A673 (cell line): ENCODE measurements at places on chromosomes 2 and 18. TPM values are rescaled to one million over a fixed set of nuclear protein-coding genes. Genes with fewer than 3 reads are reported as not detected.
A peak's percentile ranks its signal among the peaks of the same experiment; 100 is the strongest.

- H3K4me3 ChIP-seq = no peak overlapping the region
- peaks cover 11% of the 10 kb centered on the region for H3K36me3 ChIP-seq
- DNase-seq = no peak
- H3K27me3 ChIP-seq = no peaks in the 10 kb centered on the region
Measured at GRCh38 chr2:144475044-144475443, 44.9 kb downstream of the ZEB2 start.

Gene TRAK2
- 30.1 and 31.7 TPM in 2 replicates for total RNA-seq

- no peak for DNase-seq
- H3K27ac ChIP-seq = no peak overlapping the region
- no peaks in the 10 kb centered on the region for H3K36me3 ChIP-seq
Measured at GRCh38 chr2:38619458-38620164, 16.9 kb upstream of the HNRNPLL start.

- no peaks in the 10 kb centered on the region for H3K36me3 ChIP-seq
- no peaks in the 10 kb centered on the region for H3K4me1 ChIP-seq
- no peak overlapping the region for H3K4me3 ChIP-seq
- no peak for DNase-seq
Measured at GRCh38 chr2:215843579-215843978, 169.8 kb downstream of the MREG start.

- H3K4me3 ChIP-seq = no peak overlapping the region
- DNase-seq = no peak
- peaks cover 19% of the 10 kb centered on the region for H3K36me3 ChIP-seq
- peaks cover 17% of the 10 kb centered on the region for H3K4me1 ChIP-seq
Measured at GRCh38 chr2:208268156-208268952, 2.3 kb downstream of the PIKFYVE start.

Gene SPATA3
- total RNA-seq = not detected in 2 replicates

GRCh38 chr2:203599509-203599908 is 64.4 kb upstream of the RAPH1 start:
- no peaks in the 10 kb centered on the region for H3K4me1 ChIP-seq
- no peak for DNase-seq
- H3K27ac ChIP-seq = no peak overlapping the region
- H3K4me3 ChIP-seq = no peak overlapping the region
- no peaks in the 10 kb centered on the region for H3K27me3 ChIP-seq
- H3K36me3 ChIP-seq = no peaks in the 10 kb centered on the region

Gene LCT
- total RNA-seq = 0.37 and 0.39 TPM in 2 replicates

DNA sequence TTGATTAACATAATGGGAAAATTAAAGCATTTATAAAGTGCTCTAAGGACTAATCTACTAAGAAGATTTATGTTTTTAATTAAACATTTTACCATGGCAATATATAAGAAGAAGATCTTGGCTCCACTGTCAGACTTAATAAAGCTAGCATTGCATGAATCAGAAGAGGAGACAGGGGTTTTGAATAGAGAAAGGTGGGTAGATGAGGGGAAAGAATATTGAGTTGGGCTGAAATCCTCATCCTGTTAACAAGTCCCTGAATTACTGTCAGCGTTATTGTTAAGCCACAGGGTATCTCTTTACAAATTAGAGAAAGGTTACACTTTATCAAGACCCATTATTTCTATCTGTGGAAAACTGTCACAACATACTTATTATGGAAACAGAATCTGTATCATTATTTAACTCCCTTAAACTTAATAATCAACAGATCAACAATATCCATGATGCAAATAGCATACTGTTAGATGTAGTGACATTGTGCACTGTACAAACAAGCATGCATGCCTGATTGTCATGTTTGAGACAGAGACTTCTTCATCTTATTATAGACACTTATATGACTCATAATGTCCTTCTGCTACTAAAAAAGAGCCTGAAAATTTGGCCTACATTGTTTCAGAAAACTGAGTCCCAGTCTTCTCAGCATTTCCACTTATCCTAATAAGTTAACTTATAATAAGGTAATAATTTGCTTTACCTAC is 304.1 kb downstream of the NRXN1 start:
- H3K4me1 ChIP-seq = no peaks in the 10 kb centered on the region
- no peak overlapping the region for H3K27ac ChIP-seq
- peaks cover 24% of the 10 kb centered on the region for H3K27me3 ChIP-seq

- H3K27me3 ChIP-seq = no peaks in the 10 kb centered on the region
- no peak overlapping the region for H3K27ac ChIP-seq
- peak; percentile 80 for DNase-seq
- H3K4me1 ChIP-seq = no peaks in the 10 kb centered on the region
Measured at GRCh38 chr18:8982416-8983183, 119.9 kb upstream of the NDUFV2 start.

DNA sequence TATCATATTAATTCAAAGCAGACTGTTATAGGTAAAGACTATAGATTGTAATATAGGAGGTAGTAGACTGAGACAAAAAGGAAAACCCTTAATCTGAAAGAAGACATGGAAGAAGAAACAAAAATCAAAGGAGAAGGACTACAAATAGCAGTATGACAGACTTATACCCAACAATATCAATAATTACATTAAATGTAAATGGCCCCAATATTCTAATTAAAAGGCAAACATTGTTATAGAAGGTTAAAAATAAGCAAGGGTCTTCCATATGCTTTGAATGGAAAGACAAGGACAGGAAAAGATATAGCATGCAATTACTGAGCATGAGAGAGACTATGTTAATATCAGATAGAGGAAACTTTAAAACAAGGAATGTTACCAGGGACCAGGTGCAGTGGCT is 109.5 kb upstream of the BCL2L11 start:
- no peak for DNase-seq
- no peaks in the 10 kb centered on the region for H3K4me1 ChIP-seq
- H3K27ac ChIP-seq = no peak overlapping the region
- H3K27me3 ChIP-seq = peaks cover 34% of the 10 kb centered on the region
- H3K36me3 ChIP-seq = no peaks in the 10 kb centered on the region

DNA sequence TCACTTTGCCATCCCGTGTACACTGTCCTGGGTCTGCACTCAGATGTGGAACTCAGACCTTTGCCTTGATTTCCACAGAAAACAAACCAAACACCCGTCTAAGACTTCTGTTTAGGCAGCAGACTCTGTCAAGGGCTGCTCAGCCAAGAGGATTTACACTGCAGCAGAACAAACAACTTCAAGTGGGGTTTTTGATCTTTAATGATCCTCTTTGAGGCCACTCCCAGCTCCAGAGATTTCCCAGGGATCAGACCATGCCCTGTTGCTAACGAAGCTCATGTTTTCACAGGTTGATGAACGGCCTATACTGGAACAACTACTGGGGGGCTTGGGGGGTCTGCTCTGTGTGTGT is 52.5 kb upstream of the LGALSL start:
- no peak for DNase-seq
- H3K27ac ChIP-seq = no peak overlapping the region
- H3K4me3 ChIP-seq = no peak overlapping the region
- H3K4me1 ChIP-seq = peaks cover 19% of the 10 kb centered on the region
- no peaks in the 10 kb centered on the region for H3K36me3 ChIP-seq

- H3K27ac ChIP-seq = peak overlapping the region; percentile 94
- no peaks in the 10 kb centered on the region for H3K27me3 ChIP-seq
- H3K4me1 ChIP-seq = no peaks in the 10 kb centered on the region
- H3K4me3 ChIP-seq = peak overlapping the region; percentile 78
- peak; percentile 43 for DNase-seq
Measured at GRCh38 chr2:73070643-73071359, 711 bp downstream of the SFXN5 start.
